NCI-H510A (cell line): ENCODE measurements at places on chromosomes 5 and 9.
A peak's percentile ranks its signal among the peaks of the same experiment; 100 is the strongest.

GRCh38 chr9:128921881-128922763 lies 1.3 kb downstream of the PHYHD1 start:
- no peak for DNase-seq

DNA sequence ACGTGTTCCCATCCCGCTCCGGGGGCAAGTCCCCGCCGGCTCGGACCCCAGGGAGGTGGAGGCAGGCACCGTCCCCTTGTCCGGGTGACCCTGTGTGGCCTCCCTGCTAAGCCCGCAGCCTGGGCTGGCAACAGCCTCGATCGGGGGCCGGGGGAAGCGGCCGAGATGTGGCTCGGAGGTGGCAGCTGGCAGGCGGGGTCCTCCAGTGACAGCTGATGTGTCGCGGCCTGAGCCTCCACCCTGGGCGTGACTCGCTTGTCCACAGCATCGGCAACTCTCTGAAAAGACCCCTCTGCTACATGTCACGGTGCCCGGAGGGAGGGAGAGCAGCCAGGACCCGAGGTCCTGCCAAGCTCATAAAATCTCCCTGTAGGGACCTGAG lies 124.8 kb upstream of the IRX4 start:
- DNase-seq: no peak

- no peak for DNase-seq
Observed at GRCh38 chr5:178201221-178201926, 3.0 kb upstream of the HNRNPAB start.

GRCh38 chr9:90579181-90579580 lies 63.4 kb downstream of the DIRAS2 start:
- no peak for DNase-seq

DNA sequence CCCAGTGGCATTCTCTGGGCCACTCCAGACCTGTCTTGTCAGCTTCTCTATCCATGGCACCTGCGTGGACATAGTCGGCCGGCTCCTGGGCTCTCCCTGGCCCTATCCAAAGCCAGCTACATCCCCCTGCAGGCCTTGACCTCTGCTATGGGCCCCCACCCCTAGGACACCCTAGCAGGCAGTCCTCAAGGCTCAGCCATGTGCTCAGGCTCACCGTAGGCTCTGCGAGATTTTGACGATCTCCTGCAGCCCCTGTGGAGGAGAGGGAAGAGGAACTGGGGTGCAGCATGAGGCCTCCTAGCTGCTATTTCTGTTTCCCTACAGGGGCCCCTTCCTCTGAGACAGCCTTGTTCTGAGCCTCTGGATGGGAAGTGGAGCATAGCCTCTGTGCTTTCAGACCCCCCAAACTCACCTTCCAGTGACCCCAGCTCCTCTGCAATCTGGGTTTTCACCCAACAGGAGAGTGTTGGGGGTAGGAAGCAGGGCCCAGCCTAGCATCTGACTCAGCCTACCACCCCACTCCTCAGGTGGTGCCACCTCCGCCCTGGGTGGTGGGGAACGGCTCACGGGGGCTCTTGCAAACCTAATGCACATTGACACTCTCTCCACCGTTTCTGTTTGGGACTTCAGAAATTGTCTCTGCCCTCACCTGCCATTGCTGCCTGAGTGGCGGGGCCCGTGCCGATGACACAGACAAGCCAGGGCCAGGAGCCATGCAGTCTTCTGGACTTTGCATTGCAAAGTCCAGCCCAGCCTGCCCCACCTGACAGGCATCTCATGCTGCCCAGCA lies 36.7 kb downstream of the HRH2 start:
- DNase-seq: no peak

GRCh38 chr5:589173-589572 lies 23.0 kb upstream of the CEP72 start:
- no peak for DNase-seq

GRCh38 chr5:158414333-158414762 lies 555.4 kb upstream of the CLINT1 start:
- DNase-seq: no peak

DNA sequence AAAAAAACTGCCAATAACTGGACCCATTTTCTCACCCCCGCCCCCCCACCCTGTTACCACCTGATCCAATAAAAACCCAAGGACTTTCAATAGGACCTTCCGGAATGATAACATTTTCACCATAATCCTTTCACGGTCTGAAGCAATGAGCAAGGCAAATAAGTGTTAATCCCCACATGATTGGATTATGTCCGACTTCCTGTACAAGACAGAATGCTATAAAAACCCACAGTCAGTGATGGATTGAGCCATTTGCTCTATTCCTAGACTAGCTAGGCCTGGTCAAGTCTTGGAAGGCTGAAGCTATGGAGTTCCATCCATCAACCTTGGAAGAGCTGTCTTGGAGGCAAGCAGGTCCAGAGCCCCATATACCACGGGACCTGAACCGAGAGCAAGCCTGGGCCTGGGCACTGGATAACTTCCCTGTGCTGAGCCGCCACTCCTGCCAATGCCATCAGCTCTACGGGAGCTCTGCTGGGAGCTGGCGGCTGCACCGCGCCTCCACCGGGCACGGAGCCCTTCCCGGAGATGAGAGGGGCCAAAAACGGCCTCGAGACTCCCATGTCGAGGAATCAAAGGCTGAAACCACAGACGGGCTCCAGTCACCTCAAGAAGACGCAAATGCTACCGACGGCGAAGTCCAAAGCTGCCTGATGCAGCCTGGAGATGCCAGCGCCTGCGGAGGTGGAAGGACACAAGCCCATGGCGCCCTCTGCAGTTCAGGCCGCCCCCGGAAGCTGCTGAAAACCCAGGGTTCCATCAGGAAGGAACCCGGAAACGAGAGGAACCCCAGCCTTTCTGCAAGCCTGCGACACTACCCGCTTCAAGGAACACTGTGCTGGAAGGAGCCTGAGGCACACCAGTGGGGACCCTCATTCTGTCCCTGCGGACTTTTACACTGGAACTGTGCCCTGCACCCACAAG lies 69.2 kb downstream of the ANXA2R start:
- DNase-seq: no peak

GRCh38 chr9:136626066-136626725 lies 36.5 kb upstream of the EGFL7 start:
- DNase-seq: no peak

DNA sequence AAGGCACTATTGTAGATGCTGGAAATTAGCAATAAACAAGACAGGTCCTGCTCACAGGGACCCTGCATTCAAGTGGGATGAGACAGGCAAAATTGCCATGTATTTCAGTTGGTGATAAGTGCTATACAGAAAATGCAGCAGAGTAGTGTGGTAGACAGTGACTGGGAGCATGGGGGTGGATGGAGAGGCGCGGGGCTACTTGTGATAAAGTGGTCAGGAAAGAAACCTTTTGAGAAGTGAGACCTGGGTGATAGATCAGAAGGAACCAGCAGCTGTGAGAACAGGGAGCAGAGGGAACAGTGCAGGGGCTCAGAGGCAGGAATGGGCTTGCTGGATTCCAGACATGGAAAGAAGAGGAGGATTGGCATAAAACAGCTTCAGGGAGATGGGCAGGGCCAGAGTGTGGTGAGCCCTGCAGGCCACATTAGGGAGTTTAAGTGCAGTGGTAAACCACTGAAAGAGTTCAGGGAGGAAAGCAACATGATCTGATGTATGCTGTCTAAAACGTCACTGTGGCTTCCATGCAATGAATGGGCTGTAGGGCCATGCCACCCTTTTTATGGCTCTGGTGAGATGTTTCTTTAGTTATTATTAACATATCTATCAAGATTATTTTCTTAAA lies 7.3 kb downstream of the CRHBP start:
- no peak for DNase-seq

- peak; percentile 46 for DNase-seq
Observed at GRCh38 chr9:113911850-113912557, 35.9 kb downstream of the ZNF618 start.

- no peak for DNase-seq
Observed at GRCh38 chr5:35136386-35136785, 88.6 kb upstream of the AGXT2 start.

- no peak for DNase-seq
Observed at GRCh38 chr9:114030364-114030763, 47.7 kb downstream of the AMBP start.
